ENCODE measurements at places on chromosomes 3 and 15.

- H3K27me3 ChIP-seq = no peaks in the 10 kb centered on the region
- peaks cover 22% of the 10 kb centered on the region for H3K4me1 ChIP-seq
- H3K36me3 ChIP-seq = no peaks in the 10 kb centered on the region
- H3K4me3 ChIP-seq = no peak overlapping the region
- H3K27ac ChIP-seq = no peak overlapping the region
- DNase-seq = no peak
Measured at GRCh38 chr3:8576436-8576835, 68.2 kb downstream of the SSUH2 start.

DNA sequence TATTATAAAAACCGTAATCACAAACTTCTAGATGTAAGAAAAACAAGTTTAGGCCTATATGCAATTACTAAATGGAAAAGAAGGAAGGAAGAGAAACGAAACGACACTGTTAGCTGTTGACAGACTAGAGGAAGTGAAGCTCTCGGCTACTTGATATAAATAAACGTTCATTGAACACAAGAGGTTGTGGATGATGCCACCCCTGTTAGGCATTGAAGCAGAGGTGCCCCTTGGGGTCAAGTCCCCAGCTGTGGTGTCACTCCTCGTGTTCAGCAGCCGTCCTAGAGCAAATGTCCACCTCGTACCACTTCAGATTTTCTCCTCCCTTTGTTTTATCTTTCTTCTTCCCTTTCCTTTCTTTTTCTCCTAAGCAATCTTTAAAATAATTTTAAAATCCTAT, 146.5 kb upstream of the UBE2E1 start:
- H3K27me3 ChIP-seq = no peaks in the 10 kb centered on the region
- DNase-seq = no peak
- H3K4me1 ChIP-seq = peaks cover 4% of the 10 kb centered on the region
- H3K36me3 ChIP-seq = no peaks in the 10 kb centered on the region
- no peak overlapping the region for H3K27ac ChIP-seq

DNA sequence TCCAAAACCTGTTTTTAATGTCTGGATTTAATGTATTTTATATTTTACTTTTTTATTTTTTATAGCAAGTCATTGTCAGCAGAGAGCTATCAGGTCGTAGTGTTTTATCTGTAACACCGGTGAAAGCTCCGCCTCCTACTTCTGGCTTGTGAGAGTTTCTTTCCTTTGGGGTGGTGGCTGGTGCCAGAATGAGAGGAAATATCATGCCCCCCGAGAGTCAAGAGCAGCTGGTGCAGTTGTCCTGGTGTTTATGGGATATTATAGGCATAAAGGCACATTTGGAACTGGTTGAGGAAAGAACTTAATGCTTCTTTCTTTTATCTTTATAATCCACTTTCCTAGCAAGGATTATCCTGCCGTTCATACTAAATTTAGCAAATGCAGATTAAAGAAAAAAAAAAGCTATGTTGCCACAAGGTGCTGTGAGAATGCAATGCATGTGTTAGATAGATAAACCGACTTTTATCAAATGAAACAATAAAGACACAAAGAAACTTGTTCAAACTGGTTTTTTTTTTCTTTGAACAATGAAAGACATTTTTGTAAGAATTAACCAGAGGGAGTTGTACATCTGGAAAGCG, 260.1 kb upstream of the PLSCR5 start:
- H3K27ac ChIP-seq = no peak overlapping the region
- H3K36me3 ChIP-seq = no peaks in the 10 kb centered on the region
- DNase-seq = no peak
- H3K4me3 ChIP-seq = no peak overlapping the region

GRCh38 chr15:44490622-44491021, 46.3 kb upstream of the EIF3J start:
- H3K36me3 ChIP-seq = no peaks in the 10 kb centered on the region
- DNase-seq = no peak
- peaks cover 9% of the 10 kb centered on the region for H3K4me1 ChIP-seq
- no peaks in the 10 kb centered on the region for H3K27me3 ChIP-seq
- no peak overlapping the region for H3K27ac ChIP-seq
- H3K4me3 ChIP-seq = no peak overlapping the region

DNA sequence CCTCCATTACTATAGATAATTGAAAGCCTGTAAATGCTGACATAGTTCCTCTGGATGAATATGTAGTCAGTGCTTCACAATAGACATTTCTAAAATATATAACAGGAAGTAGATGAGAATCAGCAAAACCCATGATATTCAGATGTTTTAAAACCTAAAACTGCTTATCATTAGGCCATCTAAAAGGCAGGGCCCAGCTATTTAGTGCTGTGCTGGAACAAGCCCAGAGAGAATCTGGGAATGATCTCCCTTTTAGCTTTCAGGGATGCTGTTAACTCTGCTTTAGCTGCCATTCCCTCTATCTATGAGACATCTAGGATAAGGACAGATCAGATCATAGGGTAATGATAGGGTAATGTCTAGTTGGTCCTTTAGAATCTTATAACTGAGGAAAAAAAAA, 106.8 kb downstream of the SLMAP start:
- no peaks in the 10 kb centered on the region for H3K27me3 ChIP-seq
- H3K27ac ChIP-seq = no peak overlapping the region
- no peaks in the 10 kb centered on the region for H3K4me1 ChIP-seq

- H3K36me3 ChIP-seq = peaks cover 26% of the 10 kb centered on the region
- H3K4me3 ChIP-seq = no peak overlapping the region
- H3K27ac ChIP-seq = no peak overlapping the region
- H3K27me3 ChIP-seq = no peaks in the 10 kb centered on the region
- DNase-seq = no peak
Measured at GRCh38 chr3:14174483-14174882, 3.9 kb downstream of the XPC start.

- no peak overlapping the region for H3K4me3 ChIP-seq
- no peaks in the 10 kb centered on the region for H3K36me3 ChIP-seq
- DNase-seq = no peak
- no peaks in the 10 kb centered on the region for H3K4me1 ChIP-seq
- H3K27me3 ChIP-seq = no peaks in the 10 kb centered on the region
Measured at GRCh38 chr3:61807865-61808276, 246.5 kb downstream of the PTPRG start.

DNA sequence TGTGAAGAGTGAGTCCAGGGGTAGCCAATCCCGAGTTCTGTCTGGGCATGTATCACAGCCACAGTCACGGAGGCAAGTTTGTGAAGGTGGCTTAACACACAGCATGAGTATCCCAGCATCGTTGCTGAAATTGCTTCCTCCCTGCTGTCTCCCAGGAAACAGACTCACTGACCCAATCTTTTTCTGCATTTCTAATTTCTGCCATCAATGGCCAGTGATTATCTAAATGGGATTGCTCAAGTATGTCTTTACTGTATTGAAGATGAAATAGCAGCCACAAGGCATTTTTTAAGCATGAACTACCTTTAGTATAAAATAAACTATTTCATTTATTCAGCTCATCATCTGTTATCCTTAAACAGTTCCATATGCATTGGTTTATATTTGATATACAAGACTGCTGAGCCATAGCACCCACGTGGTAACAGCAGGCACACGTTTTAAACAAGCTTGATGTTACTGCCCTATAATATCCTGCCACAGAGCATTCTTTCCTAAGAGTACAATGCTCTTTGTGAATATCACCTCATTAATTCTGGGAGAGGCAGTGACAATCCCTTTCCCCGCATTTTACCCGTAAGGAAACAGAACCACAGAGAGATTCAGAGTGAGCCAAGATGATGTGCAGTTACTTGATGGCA, 276.6 kb upstream of the THBS1 start:
- no peak overlapping the region for H3K27ac ChIP-seq
- H3K4me3 ChIP-seq = no peak overlapping the region
- no peaks in the 10 kb centered on the region for H3K36me3 ChIP-seq
- DNase-seq = no peak
- H3K27me3 ChIP-seq = no peaks in the 10 kb centered on the region

GRCh38 chr3:115691964-115692363, 68.7 kb downstream of the GAP43 start:
- no peak for DNase-seq

GRCh38 chr3:10983219-10983916, 9.2 kb upstream of the SLC6A1 start:
- H3K36me3 ChIP-seq = no peaks in the 10 kb centered on the region
- DNase-seq = no peak
- H3K27me3 ChIP-seq = peaks cover 74% of the 10 kb centered on the region
- H3K4me3 ChIP-seq = no peak overlapping the region

DNA sequence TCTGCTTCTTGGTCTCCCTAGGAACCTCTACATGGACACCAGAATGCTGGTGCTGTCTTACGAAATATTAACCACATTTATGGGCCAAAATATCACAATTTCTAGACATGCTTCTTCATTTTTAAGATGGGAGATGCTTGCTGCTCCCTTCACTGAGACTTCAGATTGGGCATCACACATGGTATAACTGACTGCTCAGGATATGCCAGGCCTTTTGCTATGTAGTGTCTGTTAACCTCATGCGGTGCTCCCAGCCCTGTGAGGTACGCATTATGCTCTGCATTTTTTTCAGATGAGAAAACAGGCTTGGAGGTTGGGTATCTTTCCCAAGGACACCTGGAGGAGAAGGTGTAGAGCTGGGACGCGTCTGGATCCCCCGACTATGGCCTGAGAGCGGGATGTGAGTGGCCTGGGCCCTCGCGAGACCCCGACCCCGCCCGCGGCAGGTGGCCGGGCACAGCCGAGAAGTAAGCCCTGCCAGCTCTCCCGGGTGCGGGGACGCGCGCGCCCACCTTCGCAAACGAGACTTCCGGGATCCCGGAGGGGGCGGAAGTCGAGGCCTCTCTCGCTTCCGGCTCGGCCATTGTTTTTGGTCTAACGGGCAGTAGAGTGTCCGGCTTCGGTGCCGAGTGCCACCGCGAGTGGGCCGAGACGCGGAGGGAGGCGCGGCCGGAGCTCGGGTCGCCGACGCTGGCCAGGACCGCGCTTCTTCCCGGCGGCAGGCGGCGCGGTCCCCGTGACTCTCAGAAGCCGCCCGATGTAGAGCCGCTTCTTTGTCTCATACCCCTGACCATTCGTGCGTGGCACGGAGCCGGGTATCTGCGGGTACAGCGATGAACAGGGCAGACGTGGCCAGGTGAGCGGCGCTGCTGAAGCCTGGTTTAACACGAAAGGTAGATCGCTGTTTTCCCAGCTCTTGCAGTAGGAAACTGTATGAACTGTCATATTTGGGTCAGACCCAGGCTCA, at the start of gene ZKSCAN7:
Gene ZKSCAN7 (plus strand): TSS at position 568 of the 967 bp plus-strand sequence. CDS start 1,855 bp downstream, outside the sequence.
- H3K4me1 ChIP-seq = no peaks in the 10 kb centered on the region
- no peak for DNase-seq
- no peaks in the 10 kb centered on the region for H3K36me3 ChIP-seq
- H3K4me3 ChIP-seq = no peak within 1 kb of the TSS

GRCh38 chr3:182782149-182782548, 11.2 kb upstream of the ATP11B start:
- H3K27ac ChIP-seq = no peak overlapping the region
- DNase-seq = no peak
- no peaks in the 10 kb centered on the region for H3K4me1 ChIP-seq
- no peaks in the 10 kb centered on the region for H3K36me3 ChIP-seq
- H3K27me3 ChIP-seq = no peaks in the 10 kb centered on the region
- H3K4me3 ChIP-seq = no peak overlapping the region

DNA sequence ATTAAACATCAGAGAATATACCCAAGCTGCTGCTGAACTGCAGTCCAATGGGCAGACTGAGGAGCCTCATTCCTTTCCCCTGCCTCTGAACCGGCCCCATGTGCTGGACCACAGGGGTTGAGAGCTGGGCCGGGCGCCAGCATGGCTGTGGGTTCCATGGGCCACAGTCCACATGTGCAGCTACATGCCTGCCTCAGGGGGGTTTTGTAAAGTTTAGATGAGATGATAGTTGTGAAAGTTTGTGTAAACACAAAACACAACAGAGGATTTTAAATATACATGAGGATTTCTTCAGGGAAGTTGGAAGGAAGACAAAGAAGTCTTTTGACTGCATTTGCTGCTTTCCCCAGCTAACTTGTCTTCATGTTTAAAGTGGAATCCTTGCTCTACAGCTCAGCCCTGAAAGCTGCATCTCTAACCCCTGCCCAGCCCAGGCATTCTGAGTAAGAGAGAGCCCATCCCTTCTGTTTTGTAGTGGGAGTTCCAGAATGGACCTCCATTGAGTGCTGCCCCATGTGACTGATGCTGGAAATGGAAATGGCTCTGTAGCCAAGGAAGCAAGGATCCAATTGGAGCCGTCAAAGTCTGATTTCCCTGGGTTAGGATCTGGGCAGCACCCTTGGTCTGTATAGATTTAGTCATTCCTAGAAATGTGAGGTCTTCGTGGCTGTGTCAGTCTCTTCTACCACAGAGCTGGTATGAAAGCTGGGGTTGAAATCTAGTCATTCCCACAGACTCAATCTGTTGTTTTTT, 17.5 kb downstream of the SLC12A8 start:
- no peaks in the 10 kb centered on the region for H3K27me3 ChIP-seq
- no peaks in the 10 kb centered on the region for H3K4me1 ChIP-seq
- H3K36me3 ChIP-seq = 0 out of 2 replicates have a peak, but pooled peaks cover 6% of the 10 kb centered on the region
- H3K27ac ChIP-seq = no peak overlapping the region
- no peak for DNase-seq

All from PC-9 (cell line).